Stimulated activated CD4-positive, alpha-beta T cell treated with anti-CD3 and anti-CD28 coated beads, Interleukin-4, amount 100 ng/mL, for 48 hours (primary cell): ENCODE measurements at places on chromosomes 2 and 18.

DNA sequence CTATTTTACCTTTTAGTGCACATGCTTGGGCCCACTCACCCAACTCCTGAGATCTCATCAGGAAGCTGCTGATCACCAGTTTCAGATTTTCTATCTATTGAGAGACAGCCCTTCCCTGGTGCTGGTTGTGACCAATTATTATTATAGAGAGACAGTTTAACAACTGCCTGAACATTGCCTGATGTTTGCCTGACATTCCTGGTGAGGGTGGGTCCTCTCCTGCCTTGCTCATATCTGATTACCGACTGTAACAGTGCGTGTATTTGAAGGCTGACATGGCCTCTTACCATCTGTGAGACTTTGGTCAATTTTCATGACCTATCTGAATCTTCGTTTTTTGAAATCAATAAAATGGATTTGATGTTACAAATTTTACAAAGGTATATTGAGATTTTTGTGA, 39.0 kb downstream of the FAM171B start:
- no peak for DNase-seq

DNA sequence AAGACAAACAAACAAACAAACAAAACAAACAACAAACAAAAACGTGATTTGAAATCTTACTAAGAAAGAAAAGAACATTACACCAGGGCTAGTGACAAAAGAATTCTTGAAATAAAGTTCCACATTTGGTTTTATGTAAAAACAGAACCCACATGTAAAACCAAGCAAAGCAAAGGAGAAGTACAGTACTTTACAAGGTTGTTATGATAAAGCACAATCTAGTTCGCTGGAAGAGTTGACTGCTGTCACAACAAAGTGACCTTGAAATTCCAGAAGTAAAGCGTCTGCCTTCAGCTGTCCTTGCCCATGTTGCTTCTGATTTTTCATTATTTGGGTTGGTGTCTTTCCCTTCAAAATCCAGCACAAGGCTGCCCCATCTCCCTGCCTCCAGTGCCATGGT, 94.8 kb upstream of the CYRIA start:
- no peak for DNase-seq

GRCh38 chr2:178363252-178363651, 87.7 kb downstream of the PRKRA start:
- no peak for DNase-seq

GRCh38 chr18:57798713-57799373, 4.3 kb downstream of the ATP8B1 start:
- no peak for DNase-seq

DNA sequence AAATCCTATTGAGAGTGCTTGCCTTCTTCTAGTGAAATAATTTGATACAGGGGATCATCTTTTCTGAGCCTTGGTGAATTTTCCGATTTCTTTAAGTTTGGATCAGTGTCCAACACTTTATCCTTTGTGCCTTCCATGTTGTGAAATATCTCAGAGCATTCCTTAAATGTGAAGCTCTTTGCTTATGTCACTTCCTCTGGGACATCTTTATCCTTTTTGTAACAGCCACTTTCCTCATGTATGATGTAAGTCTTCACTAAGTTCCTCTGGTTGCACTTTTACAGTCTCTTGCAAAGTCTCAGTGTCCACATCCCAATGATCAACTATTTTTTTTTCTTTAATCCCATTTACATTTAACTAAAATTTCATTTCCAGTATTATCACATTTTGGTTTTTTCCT, 254.2 kb downstream of the EN1 start:
- DNase-seq = no peak

DNA sequence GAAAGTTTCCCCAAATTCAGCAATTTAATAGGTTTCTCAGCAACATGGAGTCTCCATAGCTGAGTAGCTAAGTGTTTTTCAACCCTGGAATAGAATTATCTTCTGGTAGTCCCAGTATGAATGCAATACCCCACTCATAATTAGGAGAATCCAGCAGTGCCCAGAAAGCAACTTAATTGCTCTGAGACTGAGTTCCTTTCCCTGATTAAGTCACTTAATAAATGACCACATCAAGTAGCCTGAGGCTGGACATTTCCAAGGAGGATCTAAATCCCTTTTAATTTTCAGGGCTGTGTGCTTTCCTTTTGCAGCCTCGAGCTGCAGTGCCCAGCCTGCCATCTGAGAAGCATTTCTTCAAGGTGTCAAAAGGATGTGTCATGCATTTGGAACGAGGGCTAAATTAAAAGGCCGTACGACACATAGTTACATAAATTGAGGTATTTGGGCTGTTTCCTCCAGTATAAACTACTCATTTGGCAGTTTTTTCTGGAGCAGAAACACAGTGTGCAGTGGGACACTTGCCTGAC, 17.7 kb upstream of the SIX2 start:
- DNase-seq = no peak

GRCh38 chr18:28682912-28683311, 506.0 kb upstream of the CDH2 start:
- DNase-seq = no peak
